ENCODE measurements at places on chromosomes 13 and 19.

- DNase-seq, result no peak
Measured at GRCh38 chr19:42148266-42148665, 16.0 kb upstream of the POU2F2 start.

GRCh38 chr19:3556423-3556977 is 886 bp downstream of the MFSD12 start:
- no peak for DNase-seq

GRCh38 chr13:42849200-42849599 is 67.8 kb downstream of the FAM216B start:
- no peak for DNase-seq

GRCh38 chr19:57103573-57104277 is 16.1 kb upstream of the USP29 start:
- DNase-seq, result no peak

DNA sequence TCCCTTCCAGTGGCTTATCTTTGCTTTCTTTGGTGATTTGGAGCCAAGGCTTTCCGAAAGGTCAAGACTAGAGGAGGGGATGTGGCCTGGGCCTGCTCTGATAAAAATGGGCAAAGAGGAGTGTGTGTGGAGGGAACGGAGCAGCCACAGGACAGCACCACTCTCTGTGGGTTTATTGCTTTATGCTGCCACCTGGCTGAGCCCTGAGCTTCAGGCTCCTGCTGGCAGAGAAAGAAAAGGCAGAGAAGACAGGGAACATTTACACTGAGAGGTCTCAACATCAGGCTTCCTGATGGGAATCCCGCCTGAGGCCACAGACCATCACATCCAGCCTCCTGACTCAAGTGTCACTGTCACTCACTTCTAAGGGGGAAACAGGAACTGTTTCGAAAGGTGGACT is 9.2 kb upstream of the GSX1 start:
- DNase-seq, result no peak

DNA sequence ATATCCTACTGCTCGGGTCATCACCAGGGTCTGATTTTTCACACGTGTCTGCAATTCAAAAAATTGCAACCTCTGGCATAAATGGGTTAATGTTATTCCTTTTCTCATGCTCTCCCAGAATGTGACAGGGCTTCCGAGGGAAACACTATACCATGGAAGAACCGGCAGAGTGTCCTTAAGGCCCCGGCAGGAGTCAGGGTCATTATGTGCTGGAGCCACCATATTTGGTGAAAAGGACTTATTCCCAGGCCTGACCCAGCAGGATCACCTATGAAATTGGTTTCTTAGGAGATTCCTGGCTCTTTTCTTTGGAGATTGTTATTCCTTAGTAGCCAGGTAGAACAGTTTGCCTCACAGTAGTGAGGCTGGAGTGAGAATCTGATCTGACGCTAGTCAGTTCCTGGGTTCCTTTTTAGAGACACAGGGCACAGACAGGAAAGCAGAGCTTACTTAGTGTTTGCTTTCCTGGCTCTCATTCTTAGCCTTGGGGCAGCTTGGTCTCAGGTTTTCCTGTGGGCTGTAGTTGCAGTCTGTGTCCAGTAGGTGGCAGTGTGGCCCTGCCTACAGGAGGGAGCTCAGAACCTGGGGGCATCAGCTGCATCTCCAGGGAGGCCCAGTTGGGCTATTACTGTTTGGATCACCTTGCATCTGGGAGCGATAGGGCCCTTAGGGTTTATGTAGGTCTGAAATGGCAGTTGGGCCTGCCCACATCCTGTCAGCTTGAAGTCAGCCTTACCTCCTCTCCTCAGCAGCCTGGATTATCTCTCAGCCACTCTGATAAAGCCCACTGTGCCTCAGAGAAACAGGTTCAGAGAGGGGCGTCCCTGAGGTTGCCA is 12.4 kb downstream of the SNRNP70 start:
- no peak for DNase-seq

- no peak for DNase-seq
Measured at GRCh38 chr13:70430256-70430655, 322.0 kb upstream of the KLHL1 start.

GRCh38 chr19:709965-710571 is 1.3 kb downstream of the PALM start:
- no peak for DNase-seq

DNA sequence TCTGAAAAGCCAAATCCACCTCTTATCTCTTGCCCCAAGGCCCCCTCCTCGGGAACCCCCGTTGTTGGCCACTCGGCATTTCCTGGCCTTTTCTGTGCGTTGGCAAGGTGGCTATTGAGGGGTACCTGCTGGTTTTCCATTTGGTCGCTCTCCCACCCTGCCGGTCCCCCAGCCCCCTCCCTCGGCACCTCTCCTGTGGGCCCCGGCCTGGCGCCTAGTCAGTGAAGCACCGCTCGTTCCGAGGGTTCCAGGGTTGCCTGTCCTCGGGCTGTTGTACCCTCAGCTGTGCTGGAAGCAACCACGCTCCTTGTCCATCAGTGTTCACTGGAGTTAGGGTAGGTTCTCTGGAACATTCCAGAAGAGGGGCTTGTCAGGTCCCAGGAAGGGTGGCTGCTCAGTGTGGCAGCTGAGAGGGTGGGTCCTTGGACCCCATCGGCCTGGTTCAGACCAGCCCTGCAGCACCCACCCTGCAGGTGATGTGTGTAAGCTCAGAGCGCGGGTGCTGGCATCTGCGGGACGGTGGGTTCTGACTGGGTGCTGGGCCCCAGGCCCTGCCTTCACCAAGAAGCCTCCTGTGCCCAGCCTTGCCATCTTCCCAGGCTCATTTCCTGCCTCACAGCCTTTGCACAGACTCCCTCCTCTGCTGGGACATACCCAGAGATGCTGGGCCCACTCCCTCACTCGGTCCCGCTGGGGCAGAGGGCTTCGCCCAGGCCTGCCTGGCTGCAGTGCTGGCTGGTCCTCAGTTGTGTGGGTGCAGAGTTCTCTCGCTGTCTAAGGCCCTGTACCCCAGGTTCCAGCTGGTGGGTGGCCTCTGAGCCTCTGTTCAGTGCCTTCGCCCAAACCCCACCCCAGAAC is 21.3 kb downstream of the NKPD1 start:
- DNase-seq, result no peak

DNA sequence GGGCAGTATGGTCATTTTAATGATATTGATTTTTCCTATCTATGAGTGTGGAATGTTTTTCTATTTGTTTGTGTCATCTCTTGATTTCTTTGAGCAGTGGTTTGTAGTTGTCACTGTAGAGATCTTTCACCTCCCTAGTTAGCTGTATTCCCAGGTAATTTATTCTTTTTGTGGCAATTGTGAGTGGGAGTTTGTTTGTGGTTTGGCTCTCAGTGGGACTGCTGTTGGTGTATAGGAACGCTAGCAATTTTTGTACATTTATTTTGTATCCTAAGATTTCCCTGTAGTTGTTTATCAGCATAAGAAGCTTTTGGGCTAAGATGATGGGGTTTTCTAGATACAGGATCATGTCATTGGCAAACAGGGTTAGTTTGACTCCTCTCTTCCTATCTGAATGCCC is 28.9 kb downstream of the NBEA start:
- DNase-seq, result no peak

GRCh38 chr13:99246100-99246499 is 12.1 kb downstream of the GPR18 start:
- DNase-seq, result no peak

GRCh38 chr19:2425622-2426581 is 1.5 kb downstream of the TIMM13 start:
- DNase-seq, result no peak

DNA sequence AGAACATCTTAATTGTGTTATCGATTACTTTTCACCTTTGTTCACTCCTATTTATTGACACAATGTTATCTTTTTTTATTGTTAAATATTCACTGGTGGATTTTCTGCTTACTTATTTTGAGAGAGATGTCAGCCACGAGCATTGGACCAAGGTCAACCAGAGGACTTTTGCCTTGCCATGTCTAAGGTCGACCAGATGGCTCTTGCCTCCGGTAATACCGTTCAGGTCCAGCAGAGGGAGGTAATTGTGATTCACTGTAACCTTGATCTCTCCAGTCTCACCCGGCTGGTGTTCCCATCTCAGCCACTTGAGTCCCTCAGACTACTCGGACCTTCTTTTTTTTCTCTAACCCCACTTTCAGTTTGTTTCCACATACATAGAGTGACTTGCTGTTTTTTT is 1438.1 kb downstream of the UQCRFS1 start:
- no peak for DNase-seq

DNA sequence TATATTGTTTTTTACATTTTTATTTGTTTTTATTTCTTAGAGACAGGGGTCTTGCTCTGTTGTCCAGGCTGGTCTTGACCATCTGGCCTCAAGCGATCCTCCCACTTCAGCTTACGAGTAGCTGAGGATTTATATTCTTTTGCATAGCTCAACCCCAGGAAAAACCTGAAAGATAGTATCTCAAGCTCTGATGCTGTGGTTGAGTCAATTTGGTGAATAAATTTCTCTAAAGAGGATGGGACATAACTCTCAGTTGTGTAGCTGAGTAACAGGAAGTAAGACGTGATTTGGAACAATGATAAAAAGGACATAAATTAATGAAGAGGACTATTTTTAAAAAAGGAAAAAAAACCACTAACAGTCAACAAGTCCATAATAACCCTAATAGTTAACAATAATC is 79.8 kb upstream of the TNFSF11 start:
- no peak for DNase-seq

GRCh38 chr13:46554951-46555350 is 2.0 kb downstream of the LRCH1 start:
- DNase-seq, result no peak

GRCh38 chr13:104847922-104848321 is 1687.5 kb downstream of the EFNB2 start:
- no peak for DNase-seq

GRCh38 chr13:21849323-21849722 is 178.4 kb downstream of the FGF9 start:
- no peak for DNase-seq

DNA sequence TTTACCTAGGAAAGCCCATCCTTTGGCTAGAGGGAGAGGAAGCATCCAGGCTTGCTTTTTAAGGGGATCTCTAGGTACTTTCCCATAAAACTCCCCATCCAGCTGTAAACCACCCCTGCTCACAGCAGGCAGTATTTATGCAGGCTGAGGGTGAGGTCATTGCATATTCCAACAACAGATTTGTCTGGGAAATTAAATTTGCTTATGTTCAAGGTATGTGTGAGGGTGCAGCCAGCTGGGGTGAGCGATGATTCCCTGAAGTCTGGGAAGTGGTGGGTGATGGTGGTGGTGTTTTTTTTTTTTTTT is 96.3 kb upstream of the C1QTNF9B start:
- DNase-seq, result no peak

- no peak for DNase-seq
Measured at GRCh38 chr19:2100719-2101061, 4.0 kb downstream of the IZUMO4 start.

GRCh38 chr13:90403330-90404082 is 944.0 kb upstream of the MIR17HG start:
- no peak for DNase-seq

DNA sequence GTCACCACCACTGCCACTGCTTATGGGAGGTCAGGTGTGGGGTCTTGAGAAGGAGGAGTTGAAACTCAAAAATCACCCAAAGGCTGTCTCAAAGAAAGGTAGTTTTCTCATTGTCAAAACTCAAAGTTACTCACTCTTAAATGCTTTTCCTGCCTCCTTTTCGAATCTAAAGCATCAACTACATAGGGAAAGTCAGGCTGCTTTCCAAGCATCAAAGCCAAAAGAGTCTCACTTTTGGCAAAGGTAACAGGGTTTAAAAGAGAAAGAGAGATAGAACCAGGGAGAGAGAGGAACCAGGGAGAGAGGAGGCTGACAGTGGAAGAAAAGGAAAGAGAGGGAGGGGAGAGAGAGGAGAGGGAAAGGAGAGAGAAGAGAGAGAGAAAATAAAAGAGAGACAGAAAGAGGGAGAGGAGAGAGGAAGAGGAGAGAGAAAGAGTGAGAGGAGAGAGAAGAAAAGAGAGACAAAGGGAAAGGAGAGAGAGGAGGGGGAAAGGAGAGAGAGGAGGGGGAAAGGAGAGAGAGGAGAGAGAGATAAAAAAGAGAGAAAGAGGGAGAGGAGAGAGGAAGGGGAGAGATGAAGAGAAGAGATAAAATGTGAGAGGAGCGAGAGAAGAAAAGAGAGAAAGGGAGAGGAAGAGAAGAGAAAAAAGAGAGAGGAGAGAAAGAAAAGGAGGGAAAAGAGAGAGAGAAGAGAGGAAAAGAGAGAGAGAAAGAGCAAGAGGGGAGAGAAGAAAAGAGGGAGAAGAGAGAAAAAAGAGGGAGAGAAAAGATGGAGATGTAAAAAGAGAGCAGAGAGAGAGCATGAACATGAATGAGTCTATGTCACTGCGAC is 262.0 kb upstream of the TSHZ3 start:
- DNase-seq, result no peak

DNA sequence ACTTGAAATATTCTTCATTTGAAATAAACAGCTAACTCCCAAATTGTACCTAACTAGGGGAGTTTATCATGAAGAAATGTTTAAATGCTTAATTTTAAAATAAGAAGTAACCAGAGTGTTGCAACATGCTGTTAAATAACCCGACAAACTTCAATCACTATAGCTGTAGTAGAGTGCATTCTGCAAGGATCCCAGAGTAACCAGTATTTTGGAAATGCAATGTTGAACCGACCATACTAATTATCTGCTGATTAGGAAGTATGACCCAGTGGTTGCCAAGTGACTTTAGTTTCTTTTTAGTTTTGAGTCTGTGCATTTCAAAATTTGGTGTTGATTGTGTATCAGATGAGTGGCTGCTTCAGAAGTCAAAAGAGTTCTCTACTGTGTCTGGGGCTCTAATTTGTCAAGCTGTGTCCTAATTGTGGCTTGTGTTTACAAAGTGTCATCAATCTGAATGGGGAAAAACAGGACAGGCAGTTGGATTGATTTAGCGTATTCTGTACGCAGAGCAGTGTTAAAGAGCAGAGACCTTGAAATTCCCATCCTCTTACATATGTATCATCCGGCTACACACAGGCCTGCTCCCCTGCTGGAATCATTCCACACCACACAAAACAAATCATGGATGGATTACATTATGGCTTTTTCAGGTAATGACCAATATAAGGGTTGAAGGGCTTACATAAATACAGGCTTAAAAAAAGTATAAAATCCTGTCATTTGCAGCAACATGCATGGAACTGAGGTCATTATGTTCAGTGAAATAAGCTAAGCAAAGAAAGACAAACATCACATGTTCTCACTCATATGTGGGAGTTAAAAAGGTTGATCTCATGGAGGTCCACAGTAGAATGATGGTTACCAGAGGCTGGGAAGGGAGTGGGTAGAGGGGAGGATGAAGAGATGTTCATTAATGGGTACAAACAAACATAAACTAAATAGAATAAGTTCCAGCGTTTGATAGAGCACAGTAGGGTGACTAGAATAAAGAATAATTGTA is 351.5 kb downstream of the KLF12 start:
- peak; percentile 65 for DNase-seq

DNA sequence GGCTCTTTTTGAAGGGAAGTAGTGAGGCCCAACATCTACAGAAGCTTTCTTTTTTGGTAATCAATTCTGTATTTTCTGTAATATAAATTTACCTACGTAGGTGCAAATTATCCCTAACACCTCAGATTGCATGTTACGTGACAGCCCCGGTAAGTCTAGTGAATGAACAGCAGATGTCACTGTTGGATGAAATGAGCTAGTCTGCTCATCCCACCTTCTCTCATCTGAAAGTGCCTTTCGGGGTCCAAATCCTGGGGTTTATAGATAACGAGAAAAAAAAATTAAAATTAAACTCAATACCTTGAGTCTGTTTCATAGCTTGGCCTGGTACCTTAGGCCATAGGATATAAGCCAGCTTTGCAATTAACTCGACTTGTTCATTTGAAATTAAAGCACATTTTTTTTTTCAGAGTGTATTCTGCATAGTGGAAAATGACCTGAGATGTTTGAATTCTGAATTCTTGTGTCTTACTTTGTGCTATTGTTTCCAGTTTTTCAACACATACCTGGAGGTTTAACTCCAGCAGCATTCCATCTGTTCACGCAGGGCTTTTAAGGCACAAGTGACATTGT is 548.2 kb downstream of the GPC5 start:
- DNase-seq, result peak; percentile 48

Data from NCI-H1417 treated with DMSO at 0.1 percent for 48 hours (cell line).